ENCODE measurements at places on chromosomes 7 and 10.

- DNase-seq: no peak
These were observed 107.2 kb upstream of the C10orf90 start for GRCh38 chr10:126777714-126778113.

GRCh38 chr10:91434041-91434440, 23.9 kb downstream of the HECTD2 start:
- no peak for DNase-seq

DNA sequence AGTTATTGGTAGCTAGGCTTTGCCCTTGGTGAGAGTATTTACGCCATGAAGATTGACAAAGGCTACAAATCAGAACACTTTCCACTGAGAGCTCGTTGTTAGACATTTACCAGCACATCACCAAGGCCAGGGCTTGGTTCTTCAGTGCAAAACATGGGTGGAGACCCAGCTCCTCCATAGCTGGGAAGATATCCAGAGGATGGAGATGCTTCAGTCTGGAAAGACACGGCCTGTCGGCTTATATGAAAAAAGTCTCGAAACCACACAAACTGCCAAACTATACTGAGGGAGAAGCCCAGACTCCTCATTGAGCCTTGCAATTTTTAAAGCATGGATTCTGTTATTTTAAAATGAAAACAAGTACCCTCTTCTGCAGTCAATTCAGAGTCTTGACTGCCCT, 83.4 kb upstream of the ANLN start:
- no peak for DNase-seq

DNA sequence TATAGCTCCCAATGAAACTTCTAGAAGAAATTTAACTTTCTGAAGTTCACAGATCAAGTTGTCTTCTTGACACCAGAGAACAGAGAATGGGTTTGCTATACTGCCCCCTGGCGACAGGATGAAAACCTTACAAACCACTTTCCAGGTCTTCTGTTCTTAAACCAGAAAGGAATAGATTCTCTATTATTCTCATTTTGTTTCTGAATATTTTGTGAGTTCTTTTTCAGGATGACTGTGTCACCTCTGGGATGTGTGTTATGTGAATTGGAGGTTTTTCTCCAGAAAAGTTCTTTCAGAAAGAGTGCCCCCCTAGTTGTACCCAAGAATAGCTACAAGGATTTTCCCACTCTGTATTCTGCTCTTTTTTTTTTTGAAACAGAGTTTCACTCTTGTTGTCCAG, 6.3 kb downstream of the IFT22 start:
- peak; percentile 47 for DNase-seq

DNA sequence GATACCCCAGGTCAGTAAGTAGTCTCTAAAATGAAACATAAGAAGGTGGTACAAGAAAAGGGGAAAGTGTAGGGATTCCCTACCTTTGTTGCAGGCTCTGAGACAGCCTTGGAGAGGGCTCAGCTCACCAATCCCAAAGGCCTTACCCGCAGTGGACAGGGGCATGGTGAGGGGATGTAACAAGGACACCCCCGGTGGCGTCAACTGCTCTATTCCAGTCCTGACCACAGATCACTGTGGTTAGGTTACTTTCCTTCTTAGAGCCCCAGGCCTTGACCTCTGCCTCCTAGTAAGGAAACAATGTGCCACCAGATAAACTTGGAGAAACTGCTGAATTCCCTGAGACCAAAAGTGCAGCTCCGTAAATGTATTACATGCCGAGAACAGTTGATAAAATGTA, 17.5 kb downstream of the PLXNA4 start:
- DNase-seq: no peak

DNA sequence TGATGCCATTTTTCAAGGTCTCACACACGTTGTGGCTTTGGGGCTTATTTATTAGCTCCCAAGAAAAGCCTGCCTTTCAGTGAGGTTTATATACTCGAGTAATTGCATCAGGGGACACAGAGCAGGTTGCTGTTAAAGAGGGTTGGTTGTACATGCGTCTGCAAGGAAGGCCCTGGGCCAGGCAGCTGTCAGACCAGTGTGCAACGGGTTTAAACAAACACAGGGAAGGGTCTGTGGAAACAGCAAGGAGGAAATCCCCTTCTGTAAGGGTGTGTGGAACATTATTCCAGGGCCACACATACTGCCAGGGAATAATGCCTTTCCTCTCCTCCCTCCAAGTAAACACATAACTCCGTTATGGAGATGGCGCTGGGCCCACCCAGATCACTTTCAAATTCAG, 1.7 kb upstream of the CHST15 start:
- no peak for DNase-seq

GRCh38 chr10:102597131-102597991, 46.9 kb upstream of the TRIM8 start:
- DNase-seq: no peak

- no peak for DNase-seq
These were observed 344.0 kb downstream of the REEP3 start for GRCh38 chr10:63865210-63865609.

- no peak for DNase-seq
These were observed 318.1 kb downstream of the KCNMA1 start for GRCh38 chr10:77319557-77319956.
